ENCODE measurements at places on chromosomes 5 and 9.
A peak's percentile ranks its signal among the peaks of the same experiment; 100 is the strongest.

DNA sequence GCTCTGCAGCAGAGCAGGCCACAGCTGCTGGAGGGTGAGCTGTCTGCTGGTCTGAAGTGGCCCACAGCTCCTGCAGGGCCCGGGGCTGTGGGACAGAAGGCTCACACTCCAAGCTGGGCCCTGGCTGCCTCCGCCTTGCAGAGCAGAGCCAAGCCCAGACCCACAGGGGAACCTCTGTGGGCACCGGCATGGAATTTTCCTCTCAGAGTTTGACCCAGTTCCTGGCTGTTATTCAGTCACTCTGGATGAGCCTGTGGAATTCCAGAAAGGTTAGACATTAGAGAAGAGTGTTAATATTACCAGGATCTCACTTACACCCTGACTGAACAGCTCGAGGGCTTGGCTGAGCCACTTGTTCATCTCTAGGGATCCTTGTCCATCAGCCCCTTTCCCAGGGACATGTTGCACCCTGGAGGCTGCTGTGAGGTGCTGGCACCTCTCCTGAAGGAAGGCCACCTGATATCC is 17.5 kb downstream of the IL9 start:
- DNase-seq, result no peak

GRCh38 chr5:74556006-74556405 is 84.5 kb downstream of the ENC1 start:
- DNase-seq, result no peak

DNA sequence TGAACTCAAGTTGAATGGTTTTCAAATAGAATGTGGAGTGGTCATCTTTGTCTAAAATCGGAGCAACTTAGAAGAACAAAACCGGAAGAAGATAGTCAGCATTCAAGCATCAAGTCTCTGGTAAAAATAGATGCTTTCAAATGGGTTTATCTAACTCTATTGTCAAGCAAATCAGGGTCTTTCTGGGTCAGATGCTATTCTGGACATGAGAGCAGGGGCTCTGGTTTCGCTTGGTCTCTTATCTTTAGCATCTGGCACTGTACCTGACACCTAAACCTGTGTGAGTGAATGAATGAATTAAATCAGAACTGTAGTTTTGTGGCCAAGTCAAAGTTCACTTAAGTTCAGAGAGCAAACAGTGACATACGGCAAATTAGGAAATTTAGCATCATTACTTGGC is 173.5 kb downstream of the SLIT3 start:
- no peak for DNase-seq

DNA sequence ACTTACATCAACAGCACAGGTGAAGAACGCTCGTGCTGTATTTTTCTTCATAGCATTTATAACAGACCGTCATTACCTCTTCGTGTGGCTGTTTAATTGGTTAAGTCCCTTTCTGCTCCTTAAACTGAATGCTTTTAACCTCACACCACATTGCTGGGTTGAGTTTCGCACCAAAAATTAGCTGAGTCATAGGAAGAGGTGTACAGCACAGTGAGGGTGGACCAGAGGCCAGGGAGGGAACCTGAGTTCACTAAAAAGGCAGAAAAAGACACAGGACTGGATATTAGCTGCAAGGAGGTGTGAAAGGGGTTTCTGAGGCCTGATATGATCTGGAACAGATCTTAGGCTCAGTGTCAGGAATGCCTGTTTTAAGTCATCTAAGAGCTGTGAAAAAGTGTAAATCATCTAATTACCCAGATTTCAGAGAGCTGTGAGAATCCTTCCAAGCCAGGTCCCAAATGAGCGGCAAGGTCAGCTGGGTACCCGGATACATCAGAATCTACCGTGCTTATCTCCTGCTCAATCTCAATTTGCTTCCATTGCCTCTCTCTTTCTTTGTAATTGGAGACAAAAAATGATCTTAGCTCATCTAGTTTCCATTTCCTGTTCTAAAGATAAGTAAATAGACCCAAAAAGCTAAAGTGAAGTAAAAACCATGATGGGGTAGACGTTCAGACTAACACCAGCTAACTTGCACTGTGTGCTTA is 7.1 kb upstream of the CFAP90 start:
- no peak for DNase-seq

DNA sequence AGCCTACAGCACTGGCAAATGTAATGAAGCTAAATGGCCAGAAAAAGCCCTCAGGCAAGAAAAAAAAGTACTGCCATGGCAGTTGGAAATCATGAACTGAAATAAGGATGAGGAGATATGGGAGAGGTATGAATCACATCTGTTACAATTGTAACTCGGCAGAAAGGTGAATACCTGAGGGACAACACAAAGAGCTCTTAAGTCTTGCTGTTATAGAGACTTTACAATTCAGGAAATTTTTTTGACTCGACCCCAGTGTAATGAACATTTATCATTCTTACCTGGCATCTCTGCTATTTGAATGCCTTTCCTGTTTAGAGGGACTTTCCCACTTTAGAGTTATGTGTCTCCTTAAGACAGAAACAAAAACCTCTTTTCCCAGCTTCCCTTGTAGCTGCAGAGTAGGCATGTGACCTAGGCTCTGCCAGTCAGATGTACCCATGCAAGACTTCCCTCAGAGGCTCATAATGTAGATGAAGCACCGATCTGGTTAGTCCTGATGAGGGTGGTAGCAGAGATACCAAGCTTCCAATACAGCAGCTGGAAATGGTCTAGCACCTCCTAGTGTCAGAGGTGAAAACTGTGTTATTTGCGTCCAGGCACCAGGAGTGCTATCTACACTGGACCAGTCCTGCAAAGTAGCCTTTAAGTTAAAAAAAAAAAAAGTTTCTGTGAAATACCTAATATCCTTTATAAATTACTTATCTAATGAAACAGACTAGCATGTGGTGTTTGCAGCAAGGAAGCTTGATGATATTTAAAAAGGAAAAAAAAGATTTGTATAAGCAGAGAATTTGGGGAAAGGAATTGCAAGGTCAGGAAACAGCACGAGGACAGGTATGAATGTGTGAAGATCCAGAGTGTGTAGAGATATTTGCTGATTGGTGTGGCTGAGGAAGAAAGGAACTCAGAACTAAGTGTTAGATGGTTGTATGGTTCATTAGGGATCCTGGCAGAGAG is 146.9 kb upstream of the SLC1A3 start:
- DNase-seq, result no peak

DNA sequence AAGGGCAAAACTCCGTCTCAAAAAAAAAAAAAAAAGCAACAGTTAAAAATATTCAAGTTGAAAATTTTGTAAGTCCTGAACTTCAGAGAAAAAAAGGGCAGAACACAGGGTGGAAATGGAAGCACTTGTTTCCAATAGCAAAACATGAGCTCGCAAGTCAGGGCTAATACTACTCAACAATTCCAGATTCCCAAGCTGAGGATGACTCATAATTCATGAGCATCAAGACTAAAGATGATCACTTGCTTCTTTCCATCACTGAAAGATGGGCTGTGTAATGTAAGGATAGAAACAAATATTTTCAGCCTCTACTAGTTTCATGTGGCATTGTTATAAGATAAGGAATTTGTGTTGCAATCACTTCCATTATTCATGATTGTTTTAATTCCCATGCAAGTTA is 33.5 kb upstream of the FST start:
- no peak for DNase-seq

GRCh38 chr5:139315056-139315615 is 21.6 kb downstream of the MATR3 start:
- no peak for DNase-seq

DNA sequence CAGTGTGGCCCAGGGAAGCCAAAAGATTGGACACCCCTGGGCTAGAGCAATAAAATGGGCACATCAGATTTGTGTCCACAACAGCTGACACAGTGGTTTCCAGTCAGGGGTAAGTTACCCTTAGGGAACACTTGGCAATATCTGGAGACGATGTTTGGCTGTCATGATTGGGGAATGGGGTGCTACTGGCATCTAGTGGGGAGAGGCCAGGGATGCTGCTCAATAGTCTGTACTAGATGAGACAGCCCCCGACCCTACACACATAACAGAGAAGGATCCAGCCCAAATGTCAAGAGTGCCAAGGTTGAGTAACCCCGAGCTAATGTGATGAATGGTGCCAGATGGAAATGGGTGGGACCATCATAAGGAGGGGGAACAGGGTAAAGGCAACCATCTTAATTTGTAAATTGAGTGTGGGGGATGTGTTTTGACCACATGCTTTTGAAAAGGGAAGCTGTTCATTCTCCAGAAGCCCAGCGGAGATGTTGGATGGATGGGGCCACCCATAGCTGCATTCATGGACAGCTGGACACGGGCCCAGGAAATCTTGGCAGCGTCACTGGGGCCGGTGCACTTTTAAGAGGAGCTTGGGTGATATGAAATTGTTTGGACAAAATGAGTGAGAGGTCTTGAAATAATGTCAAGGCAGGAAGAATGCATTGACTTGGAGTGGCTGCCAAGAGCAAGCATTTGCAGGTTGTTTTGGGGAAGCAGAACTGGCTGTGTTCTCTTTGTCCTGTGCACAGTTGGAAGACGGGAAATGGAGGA is 33.4 kb downstream of the SYK start:
- no peak for DNase-seq

DNA sequence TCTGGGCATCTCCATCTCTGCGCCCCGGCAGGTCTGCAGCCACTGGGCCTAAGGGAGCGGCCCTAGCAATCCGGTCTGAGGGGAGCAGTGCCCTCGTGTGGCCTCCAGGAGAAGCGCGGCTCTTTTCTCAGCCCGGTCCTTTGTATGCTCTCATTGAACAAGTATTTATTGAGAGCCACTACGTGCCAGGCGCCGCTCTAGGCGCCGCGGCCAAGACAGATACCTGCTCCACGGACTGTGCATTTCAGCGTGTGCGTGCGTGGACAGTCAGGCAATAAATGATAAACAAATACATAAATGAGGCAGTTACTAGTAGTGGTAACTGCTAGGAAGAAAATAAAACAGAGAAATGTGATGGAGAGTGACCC is 2.3 kb upstream of the SLC4A9 start:
- DNase-seq, result peak; percentile 74

GRCh38 chr9:98652741-98653140 is 56.0 kb downstream of the GABBR2 start:
- no peak for DNase-seq

DNA sequence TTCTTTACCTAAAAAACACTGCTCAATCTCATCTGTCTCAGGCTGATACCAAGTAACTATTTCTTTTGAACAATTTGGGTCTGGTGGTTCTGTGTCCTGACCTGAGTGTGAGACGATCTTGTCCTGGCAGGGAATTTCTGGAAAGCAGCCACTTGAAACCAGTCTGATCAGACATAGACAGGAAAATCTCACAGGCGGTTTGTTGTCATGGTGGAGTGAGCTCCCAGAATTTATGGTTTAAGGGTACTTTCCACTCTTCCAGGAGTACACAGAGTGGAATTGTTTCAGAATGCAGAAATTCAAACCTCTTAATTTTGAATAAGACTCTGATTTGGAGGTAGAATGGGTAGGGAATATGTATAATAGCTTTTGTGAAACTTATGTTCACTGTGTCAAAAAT is 268.2 kb downstream of the ISL1 start:
- DNase-seq, result no peak

DNA sequence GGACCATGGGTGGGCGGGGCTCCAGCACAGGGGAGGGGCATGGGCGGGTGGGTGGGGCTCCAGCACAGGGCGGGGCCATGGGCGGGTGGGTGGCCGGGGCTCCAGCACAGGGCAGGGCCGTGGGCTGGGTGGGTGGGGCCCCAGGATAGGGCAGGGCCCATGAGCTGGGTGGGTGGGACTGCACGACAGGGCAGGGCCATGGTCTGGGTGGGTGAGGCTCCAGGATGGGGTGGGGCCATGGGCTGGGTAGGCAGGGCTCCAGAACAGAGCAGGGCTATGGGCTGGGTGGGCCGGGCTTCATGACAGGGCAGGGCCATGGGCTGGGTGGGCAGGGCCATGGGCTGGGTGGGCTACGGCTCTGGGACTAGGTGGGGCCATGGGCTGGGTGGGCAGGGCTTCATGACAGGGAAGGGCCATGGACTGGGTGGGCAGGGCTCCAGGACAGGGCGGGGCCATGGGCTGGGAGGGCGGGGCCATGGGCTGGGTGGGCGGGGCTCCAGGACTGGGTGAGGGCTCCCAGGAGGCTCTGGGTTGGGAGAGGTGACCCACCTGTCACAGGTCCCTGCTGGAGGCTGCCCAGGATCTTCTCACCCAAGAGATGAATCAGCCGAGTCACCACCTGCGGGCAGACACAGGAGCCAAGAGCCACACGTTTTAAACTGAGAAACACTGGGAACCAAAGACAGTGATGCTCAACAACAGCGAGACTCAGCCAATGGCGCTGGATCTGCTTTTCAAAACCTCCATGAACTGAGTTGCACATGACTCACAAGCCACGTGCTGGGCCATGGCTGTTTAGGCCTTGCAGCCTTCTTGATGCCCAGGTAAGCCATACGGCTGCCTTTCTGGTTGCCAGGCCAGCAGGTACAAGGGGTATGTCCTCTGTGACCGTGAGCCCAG is 33.6 kb upstream of the NSMF start:
- DNase-seq, result no peak

DNA sequence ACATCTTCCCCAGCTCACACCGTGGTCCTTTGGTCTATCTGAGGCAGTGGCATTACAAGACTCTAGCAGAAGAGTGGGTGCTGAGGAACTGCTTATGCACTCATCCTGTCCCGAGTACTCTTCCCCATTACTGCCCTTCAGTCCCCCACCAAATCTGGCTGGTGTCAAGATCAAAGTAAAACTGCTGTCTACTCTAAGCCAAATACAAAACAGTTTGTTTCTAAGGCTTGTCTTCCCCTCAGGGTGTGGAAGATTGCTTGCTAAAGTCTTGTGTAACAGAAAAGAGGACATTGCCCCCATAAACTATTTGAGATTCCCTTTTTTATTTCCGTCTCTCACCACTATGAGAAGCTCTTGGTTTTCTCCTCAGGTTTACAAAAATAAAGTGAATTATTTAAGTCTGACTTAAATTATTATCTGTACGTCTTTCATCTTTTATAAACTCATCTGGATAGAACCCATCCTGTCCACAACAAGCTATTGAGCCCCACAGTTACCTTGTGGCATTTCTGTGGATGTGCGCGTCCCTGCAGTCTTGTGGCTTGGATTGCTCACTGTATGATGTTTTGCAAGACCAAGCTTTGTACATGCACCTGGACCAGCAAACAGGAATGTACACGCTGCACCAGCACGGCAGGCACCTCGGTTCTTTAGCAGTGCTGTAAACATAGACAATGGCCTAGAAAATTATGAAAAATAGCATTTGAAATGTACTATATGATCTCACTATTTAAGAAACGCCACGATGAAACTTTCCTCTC is 61.0 kb downstream of the CYSTM1 start:
- no peak for DNase-seq

DNA sequence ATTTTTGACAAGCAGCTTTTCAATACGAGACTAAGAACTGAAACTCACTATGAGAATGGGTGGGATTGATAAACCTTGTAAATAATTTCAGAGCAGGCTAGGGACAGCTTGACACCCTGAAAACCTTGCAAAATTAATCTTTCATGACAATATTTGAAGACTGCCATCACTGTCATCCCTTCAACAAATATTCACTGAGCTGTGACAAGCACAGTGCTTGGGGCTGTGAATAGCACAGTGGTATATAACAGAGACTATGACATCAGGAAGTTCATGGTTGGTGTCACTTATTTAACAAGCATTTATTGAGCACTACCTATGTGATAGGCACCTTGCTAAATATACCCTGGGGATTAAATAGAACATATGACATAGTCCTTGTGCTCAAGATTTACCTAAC is 741.0 kb upstream of the RIOK2 start:
- no peak for DNase-seq
